ENCODE measurements at places on chromosomes 1 and 21.

DNA sequence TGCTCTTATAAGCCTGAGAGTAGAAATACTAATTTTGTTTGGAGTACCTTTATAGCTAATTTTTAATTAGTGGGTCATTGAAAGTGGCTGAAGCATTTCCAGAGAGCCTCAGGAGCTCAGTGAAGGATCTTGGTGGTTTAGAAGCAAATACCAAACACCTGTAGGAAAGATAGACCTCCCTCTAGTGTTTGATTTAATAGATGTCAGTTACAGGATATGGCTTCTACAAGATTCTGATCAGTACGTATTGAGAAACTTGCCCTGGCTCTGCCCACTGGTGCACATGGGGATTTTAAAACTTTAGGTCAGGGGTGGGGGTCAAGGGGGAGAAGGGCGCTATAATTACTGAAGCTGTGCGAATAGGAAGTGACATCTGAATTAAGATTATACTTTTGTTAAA lies 122.2 kb downstream of the POU2F1 start:
- no peak for DNase-seq

DNA sequence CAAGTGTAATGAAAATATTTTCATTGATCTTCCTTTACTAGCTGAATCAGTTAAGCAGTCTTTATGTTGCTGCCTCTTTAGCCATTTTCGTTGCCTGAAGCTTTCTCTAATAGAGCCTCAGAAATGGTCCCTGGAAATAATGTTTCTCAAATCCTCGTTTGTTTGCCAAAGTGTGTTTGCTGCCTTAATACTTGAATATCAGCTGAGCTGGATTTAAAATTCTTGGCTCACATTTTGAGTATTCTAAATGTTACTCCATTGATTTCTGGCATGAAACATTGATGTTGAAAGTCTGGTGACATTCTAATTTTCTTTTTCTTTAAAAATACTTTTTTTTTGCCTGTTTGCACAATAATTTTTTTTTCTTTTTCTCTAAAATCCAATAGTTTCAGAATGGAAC lies 84.6 kb upstream of the SERBP1 start:
- no peak for DNase-seq

- DNase-seq = no peak
These were observed 13.6 kb upstream of the RGS4 start for GRCh38 chr1:163055531-163055930.

GRCh38 chr1:205350124-205350523 lies 6.6 kb downstream of the KLHDC8A start:
- DNase-seq = no peak

DNA sequence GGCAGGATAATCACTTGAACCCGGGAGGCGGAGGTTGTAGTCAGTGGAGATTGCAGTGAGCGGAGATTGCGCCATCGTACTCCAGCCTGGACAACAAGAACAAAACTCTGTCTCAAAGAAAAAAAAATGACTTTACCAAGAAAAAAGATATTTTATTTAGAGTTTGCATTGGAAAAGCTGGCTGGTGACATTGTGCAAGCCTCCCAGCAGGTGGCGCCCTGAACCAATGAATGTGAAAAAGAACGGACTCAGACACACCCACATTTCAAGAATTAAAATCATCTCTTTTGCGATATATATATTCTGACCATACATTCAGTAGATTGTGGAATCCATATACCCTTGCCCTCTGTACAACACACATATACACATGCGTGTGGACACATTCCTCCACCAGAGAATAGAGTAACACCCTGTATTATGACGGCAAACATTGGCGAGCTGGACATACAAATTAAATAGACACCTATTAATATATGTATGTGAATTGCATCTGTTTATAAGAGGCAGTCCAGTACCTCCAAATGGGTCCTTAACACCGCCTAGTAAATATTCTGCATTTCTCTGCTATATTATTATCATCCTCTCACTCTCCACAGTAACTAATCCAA lies 39.0 kb upstream of the CADM3 start:
- DNase-seq = peak; percentile 88

DNA sequence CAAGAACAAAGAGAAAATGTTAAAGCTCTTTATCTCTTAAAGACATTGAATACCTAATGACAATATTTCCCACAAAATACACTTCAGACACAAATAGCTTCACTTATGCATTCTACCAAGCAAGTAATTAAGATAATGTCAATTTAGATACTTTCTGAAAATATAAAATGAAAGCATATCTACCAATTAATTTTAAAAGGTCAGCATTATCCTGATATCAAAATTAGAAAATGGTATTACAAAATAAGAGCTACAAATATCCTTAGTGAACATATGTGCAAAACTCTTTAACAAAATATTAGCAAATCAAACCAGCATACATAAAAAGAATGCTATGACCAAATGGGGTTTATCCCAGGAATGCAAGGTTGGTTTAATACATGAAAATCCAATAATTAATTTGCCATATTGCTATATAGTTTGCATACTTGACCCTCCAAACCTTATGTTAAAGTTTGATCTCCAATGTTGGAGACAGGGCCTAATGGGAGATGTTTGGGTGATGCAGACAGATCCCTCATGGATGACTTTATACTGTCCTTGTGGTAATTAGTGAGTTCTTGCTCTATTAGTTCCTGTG lies 4.2 kb upstream of the KIFAP3 start:
- DNase-seq = no peak

GRCh38 chr1:11479375-11479979 lies 522 bp downstream of the DISP3 start:
- DNase-seq = no peak
